ENCODE measurements at places on chromosomes 12 and 14.
A peak's percentile ranks its signal among the peaks of the same experiment; 100 is the strongest.

DNA sequence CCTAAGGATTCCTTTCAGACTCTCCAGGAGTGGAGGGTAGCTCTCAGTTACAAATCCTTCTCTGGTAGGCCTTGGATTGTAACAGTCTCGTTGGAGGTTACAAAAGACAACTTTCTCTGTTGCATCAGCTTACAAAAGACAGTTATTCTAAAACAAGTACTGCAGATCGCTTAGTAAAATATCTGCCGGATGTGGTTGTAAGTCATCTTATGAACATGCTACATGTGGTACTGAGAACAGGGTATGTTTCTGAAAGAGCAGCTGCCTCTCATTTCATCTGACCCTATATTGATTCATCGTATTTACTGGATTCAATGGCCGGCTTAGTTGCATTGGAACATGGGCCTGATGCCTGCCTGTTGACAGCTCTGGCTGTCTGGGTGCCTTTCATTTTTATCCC lies 157.4 kb downstream of the PTCSC3 start:
- DNase-seq = no peak

DNA sequence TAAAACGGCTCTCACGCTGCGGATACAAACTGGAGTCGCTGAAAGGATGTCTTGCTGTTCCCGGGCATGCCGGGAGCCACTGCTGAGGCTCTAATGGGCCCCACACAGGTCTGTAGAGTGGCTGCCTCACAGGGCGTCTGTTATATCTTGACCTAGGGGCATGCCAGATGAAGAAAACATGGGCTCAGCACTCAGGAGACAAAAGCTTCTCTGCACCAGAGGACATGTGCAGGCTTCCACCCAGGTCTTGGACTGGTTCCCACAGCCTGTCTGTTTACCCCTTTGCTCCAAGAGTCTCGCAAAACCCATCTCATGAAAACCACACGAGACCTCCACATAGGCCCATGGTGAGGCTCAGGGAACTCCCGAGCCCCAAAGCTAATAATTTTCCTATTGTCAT lies 134.2 kb downstream of the RPS29 start:
- DNase-seq = no peak

- no peak for DNase-seq
Measured at GRCh38 chr12:82877963-82878362, 191.3 kb downstream of the TMTC2 start.

GRCh38 chr12:88291498-88292131 lies 149.5 kb downstream of the TMTC3 start:
- no peak for DNase-seq

- DNase-seq = no peak
Measured at GRCh38 chr12:53995002-53995377, 5.0 kb upstream of the HOXC9 start.

DNA sequence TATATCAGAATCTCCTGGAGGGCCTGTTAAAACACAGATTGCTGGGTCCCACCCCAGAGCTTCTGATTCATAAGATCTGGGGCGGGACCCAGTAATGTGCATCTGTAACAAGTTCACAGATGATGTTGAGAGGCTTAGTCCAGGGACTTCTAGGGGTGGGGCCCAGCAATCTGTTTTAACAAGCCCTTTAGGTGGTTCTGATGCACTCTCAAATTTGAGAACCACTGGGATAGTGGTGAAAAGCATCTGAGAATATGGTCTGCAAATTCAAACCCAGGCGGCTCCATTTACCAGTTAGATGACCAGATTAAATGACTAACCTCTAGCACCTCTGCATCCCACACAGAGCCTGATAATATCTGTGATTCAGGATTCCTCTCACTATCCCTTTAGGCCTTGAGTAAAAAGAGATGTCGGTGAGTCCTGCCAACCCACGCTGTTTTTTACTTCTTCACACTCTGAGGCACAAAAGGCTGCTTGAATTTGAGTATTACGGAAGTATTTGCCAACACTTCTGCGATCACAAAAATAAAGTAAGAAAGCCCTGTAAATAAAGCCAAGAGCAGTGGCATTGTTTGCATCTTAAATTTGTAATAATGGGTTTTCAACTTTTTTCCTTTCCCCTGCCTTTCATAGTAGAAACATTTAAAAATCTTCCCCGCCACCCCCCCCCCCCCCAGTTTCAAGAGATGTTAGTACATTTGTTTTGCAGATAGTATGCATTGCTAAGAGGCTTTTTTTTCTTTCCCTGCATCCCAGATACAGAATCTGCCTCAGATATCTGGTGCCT lies 1.8 kb upstream of the FRS2 start:
- DNase-seq = no peak

- no peak for DNase-seq
Measured at GRCh38 chr14:24372701-24373416, 4.9 kb downstream of the NFATC4 start.

GRCh38 chr12:76346236-76346635 lies 2.0 kb downstream of the BBS10 start:
- DNase-seq = no peak

- DNase-seq = no peak
Measured at GRCh38 chr14:56814519-56814959, 4.3 kb upstream of the OTX2 start.

- DNase-seq = no peak
Measured at GRCh38 chr14:54609576-54609975, 42.6 kb downstream of the SAMD4A start.

GRCh38 chr12:67813456-67813904 lies 164.9 kb downstream of the DYRK2 start:
- DNase-seq = no peak

DNA sequence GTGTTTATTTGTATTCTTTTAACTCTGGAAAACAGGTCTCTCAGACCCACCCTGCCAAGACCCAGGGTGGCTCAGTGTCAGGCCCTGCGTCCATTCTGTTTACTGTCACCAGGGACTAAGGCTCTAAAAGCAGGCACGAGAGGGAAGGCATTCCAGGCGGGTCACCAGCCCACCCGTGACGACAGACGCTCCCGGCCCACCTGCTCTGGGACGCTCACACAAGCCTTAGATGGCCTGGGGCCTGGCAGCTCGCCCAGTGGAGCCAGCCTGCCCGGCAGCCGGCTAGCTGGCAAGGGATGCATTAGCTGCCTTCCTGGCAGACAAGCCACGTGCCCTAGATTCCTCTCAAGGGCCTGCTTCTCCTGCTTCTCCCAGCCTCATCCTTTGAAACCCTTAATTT lies 9.2 kb upstream of the NUAK1 start:
- DNase-seq = no peak

DNA sequence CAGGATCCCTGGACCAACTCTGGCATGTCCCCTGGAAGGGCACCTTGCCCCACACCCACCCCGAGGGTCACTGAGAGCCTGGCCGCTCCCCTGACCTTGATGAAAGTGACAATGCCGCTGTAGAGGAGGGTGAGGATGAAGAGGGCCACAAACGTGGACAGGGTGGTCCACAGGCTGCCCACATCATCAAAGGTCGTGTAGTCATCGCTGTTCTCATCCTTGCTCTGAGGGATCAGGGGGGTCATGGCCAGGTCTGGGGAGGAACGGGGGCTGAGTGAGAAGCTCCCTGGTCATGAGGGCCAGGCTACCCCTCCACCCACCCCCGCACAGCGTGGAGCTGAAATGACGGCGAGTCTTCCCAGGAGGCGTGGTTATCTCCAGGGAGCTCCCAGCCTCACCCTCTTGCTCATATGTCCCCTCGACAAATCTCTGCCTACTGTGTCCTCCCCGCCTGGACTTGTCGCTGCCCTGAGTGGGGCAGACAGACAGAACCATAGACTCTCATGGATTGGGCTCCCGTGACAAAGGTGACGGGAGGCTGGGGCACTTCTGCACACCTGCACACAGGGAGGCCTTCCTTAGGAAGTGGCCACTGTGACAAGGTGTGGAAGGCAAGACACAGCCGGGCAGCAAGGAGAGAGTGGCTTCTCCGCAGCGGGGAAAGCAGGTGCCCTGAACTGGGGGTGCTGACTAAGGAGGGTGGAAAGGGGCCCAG lies 311.1 kb downstream of the TMEM121 start:
- DNase-seq = no peak

- DNase-seq = peak; percentile 26
Measured at GRCh38 chr14:53306267-53306721, 153.2 kb upstream of the DDHD1 start.

DNA sequence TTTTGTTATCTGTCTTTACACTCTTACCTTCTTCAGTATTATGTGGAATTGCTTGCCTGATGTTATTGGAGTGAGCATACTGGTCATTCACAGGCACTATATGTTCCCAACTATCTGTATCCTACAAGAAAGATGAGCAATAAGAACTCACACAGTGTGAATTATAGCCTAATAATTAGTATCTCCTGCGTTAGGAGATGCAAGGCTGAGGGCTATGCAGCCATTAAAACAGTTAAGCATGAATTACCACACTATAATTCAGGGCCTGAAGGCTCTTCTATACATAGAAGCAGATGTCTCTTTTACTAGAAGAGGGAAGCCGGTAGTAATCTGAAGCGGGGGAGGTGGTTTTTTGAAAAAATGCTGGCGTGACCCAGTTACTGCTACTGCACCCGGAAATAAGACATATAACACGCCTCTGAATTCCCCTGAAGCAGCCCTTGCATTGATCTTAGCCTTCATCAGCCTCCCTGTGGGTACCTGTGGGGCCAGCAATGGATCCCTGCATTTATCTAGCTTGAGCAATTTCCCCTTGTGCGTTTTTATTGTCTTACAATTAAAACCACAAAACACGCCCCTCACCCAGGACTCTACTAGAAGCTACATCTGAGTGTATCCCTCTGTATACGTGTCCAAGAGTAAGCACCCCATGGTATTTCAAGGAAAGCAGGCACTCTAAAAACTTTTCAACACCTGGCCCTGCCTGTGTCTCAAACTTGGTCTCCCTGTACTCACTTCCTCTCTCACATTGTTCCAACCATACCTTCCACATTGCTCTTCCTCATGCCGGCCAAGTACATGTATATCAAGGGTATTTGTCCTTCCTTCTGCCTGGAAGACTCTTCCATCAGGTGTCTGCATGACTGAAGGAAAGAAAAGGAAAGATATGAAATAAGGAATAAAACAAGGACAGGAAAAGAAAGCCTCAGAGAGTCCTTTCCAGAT lies 210.9 kb upstream of the ARID2 start:
- DNase-seq = no peak

DNA sequence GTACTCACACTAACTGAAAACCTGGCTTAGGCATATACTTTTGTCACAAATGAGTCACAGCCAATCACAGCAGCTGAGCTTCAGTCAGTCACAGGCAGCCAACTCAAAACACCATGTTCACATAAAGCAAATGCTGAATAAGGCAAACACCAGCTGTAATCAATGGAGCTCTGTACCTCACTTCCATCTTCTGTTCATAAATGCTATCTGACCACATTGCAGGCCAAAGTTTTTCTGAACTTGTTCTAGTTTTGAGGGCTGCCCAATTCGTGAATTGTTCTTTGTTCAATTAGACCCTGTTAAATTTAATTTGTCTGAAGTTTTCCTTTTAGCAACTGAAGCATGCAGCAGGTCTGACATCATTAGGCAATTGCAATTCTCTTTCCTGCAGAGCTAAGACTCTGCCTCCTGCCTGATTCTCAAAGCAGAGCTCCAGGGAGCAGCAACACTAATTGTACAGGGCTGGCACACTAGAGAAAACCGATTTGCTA lies 129.9 kb downstream of the WIF1 start:
- DNase-seq = no peak

DNA sequence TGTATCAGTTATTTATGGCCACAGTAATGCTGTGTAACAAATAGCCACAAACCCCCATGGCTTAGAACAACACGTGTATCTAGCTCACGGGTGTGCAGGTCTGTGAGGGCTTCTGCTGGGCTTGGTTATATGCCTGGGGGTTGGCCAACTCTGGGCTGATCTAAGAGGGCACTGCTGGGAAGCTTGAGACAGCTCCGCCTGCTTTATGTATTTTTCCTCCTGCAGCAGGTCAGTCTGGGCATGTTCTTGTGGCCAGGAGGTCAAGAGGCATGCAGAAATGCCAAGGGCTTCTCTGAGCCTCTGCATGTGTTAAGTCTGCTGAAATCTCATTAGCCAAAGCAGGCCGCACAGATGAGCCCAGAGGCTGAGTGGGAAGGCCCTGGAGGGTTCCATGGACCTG lies 105.8 kb downstream of the ZNF664 start:
- DNase-seq = no peak

DNA sequence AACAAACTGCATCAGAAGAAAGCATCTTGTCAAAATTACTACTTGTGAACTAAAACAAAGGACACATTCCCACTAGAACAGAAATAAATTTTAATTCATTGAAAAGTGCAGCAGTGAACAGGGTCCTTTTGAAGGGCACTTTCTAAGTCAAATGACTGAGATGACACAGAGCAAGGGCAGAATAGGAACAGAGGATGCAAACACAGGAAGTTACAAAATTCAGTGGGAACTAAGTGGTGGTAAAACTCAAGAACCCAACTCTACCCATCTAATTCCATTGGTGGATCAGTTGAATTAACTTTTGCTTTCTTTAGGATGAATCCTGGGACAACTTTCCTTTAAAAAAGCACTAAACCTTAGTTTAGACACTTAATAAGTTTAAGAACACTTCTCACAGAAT lies 45.8 kb downstream of the GNS start:
- no peak for DNase-seq

DNA sequence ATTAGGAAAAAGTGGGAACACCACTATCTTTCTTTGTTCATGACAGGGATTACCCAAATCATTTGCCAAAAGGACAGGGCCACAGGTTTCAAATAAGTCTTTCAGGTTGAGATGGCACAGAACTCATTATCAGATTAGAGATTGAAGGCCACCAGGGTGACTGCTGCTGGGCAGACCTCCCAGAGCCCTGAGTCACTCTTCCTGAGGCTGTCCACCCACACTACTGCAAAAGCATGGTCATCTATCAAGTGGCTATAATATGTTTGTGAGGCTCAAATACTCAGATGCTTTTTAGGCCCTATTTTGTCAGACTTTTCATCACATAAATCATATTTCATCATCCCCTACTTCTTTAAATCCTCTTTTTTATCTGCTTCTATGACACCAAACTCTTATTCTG lies 155.3 kb upstream of the CCDC196 start:
- DNase-seq = no peak

DNA sequence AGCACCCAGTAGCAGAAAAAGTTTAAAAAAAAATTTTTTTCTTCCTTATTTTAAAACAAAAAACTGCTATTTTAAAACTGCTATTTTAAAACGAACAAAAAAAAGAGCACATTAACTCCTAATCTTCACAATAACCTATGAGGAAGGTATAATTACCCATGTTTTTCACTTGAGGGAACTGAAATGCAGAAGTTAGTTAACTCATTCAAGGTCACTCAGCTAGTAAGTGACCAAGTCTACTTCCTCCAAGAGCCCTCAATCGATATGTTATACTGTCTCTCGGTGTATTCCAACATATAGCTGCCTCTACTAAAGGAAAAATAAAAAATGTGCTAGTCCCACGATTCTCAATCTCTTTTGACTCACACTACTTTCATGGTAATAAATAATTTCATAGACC lies 7.8 kb downstream of the RPAP3 start:
- DNase-seq = no peak

DNA sequence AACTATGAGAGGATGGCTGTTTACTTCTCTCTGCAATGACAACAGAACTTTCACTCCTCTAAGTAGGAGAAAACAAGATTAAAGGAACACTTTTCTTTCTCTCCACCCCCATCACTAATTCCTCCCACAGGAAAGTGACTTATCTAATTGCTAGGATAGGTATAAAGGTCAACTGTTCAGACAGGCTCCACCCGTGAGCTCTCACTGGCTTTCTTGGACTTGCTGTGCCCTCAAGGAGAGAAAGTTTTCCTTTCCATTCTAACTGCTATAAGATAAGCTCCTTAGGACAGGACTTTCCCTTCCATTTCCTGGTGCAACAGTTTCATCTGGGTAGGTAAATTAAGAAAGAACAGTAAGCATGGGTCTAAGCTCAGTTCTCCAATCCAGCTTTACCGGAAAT lies 4.8 kb downstream of the SLC41A2 start:
- DNase-seq = no peak
